ENCODE measurements at places on chromosomes 7 and 10. TPM values are rescaled to one million over a fixed set of nuclear protein-coding genes. Genes with fewer than 3 reads are reported as not detected.

Gene PILRA
- total RNA-seq: 1.5 TPM

GRCh38 chr10:14173706-14174594 is 156.8 kb downstream of the FRMD4A start:
- peaks cover 16% of the 10 kb centered on the region for H3K27me3 ChIP-seq
- H3K27ac ChIP-seq: no peak overlapping the region
- no peak for DNase-seq
- H3K4me3 ChIP-seq: peak overlapping the region; percentile 49
- H3K4me1 ChIP-seq: no peaks in the 10 kb centered on the region
- no peaks in the 10 kb centered on the region for H3K36me3 ChIP-seq

DNA sequence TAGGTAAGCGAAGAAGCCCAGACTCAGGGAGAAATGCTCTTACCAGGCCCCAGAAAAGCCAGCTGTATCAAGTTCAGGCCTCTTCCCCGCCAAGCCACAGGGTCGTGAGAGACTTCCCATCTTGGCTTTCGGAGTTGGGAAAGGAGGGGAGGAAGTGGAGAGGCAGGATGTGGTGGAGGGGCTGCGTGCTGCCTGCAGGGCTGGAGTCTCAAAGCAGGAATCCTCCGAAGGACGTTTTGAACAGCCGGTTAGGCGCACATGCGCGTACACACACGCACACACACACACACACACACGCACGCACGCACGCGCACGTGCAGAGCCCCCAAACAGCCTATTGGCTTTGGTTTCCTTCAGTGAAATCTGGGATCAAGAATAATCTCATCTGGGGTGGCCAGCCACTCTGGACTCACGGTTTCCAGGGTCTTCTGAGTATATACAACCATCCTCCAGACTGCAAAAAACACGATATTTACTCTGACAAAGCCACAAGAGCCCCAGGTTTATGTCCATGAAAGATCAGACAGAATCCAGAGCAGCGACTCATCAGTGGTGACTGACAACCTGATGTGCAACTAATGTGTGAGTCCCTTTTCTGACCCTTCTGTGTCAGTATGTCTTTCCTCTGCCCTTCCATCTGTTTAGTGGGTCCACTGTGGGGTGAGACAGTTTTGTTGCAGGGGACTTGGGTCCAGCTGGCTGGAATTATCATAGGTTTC is 115.0 kb upstream of the ZNF438 start:
- no peak overlapping the region for H3K4me3 ChIP-seq
- H3K27me3 ChIP-seq: no peaks in the 10 kb centered on the region
- no peaks in the 10 kb centered on the region for H3K36me3 ChIP-seq
- peaks cover 16% of the 10 kb centered on the region for H3K4me1 ChIP-seq
- peak; percentile 52 for DNase-seq

Gene MKX
- total RNA-seq: not detected

DNA sequence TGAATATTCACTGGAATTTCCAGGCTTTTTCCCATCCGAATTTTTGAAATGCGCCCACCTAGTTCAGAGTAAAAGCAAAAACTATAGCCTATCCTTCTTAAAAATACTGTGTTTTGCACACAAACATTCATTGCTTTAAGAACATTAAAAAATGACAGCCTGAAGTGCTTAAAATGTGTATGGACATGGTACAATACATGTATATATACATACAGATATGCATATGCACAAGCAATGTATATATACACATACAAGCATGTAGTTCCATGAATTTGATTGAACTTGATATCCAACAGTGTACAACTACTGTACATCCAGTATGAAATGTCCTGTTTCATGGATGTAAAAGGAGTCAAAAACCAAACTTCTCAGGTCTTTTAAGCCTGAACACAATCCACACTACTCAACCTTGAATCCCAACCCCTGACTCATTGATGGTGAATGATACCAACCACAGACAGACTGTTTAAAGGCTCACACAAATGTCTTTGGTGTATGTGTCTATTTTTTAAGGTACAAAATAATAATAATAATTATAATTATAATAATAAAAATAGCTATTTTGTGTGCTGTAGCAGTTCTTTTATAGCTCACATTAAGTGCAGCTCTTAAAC is 14.8 kb downstream of the INHBA start:
- H3K4me1 ChIP-seq: peaks cover 7% of the 10 kb centered on the region
- no peak for DNase-seq
- 0 out of 2 replicates have a peak, but pooled peaks cover 7% of the 10 kb centered on the region for H3K36me3 ChIP-seq
- H3K27me3 ChIP-seq: no peaks in the 10 kb centered on the region
